Cortex of kidney (tissue), 1 donor: ENCODE measurements at places on chromosomes 16 and 17.

- DNase-seq: no peak
Observed at GRCh38 chr16:66703406-66704215, 7.1 kb upstream of the CMTM4 start.

DNA sequence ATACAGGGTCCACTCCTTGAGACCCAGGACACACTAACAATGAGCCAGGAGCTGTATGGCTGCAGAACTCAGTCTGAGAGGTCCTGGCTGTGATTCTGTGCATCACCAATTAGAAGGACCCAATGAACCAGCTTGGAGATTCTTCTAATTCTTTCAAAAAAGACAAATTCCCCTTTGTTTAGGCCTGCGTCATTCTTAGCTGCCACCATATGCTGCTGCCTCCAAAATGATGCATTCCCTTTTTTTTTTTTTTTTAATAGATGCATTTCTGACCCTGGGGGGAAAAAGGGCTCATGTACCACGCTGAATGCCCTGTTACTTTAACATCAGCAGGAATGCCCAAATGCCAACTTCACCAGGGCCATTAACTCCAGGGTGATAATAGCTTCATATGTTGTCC, 28.5 kb downstream of the EMP2 start:
- DNase-seq: no peak

DNA sequence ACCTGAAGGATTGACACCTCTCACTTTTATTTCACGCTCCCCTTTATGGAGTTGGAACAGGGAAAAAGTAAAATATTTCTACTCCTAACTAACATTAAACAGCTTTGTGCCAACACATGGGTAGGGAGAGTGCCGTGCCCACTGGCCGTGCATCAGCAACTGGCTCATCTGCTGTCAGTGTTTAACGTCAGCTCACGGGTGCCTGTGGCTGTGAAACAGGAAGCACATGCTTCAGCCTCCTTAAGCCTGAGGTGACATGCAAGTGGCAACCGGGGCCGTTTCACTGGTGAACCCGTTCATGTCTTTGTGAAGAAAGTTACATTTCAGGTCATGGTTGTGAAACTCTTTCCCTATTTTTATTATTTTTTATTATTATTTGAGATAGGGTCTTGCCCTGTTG, 3.2 kb downstream of the SPG7 start:
- no peak for DNase-seq

DNA sequence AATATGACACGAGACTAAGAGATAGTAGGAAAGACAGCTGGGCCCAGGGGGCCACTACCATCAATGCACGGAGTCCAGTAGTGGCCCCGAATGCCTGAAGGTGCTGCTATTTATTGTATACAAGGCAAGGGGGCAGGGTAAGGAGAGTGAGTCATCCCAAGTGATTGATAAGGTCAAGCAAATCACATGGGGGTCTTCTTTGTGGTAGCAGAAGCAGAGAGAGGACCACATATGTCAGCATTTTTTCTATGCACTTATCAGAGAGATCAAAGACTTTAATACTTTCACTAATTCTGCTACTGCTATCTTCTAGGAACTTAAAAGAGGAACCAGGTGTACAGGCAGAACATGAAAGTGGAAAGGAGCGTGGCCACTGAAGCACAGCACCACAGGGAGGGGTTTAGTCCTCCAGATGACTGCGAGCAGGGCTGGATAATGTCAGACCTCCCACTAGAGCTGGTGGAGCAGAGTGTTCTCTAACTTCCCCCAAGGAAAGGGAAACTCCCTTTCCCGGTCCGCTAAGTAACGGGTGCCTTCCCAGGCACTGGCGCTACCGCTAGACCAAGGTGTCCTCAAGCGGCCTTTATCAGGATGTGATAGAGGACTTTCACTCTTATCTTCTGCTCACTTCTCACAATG, 26.4 kb upstream of the ARL4D start:
- DNase-seq: no peak

DNA sequence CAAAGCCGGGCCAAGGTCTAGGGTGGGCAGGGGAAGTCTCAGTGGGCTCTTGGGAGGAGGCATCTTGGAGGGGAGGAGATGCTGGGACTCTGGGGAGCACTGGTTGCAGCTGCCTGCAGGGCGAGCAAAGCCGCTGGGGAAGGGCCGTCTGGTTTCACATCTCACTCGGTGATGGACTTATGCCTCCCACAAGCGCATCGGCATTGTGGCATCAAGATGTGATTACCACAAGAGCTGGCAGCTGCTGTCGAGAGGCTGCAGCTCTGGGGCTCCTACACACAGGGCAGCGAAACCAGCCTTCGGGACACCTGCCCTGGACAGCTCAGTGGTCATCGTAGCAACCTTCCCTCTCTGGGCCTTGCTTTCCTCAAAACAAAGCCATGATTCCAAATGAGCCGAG, 3.1 kb upstream of the KCNJ12 start:
- no peak for DNase-seq

- DNase-seq: no peak
Observed at GRCh38 chr17:60390925-60391470, 935 bp downstream of the USP32 start.

GRCh38 chr17:27363326-27363725, 69.4 kb downstream of the WSB1 start:
- DNase-seq: no peak

- no peak for DNase-seq
Observed at GRCh38 chr17:82215095-82215971, 2.7 kb upstream of the CCDC57 start.

GRCh38 chr16:52113533-52114183, 433.3 kb downstream of the TOX3 start:
- DNase-seq: no peak

DNA sequence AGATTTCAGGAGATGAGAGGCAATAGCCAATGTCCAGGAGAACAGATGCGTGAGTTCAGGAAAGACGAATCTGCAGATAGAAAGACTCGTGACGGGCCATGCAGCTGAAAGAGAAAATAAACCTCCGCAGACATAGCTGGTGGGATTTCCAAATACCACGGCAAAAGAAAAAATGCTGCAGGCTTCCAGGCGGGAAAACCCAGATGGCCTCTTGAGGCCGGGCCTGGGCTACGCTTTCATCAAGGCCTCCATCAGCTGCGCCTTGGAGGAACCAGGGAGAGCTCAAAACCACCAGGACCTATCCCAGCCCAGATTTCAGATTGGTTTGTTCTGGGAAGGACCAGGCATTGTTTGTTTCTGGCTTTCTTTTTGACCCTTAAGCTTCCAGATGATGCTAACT, 16.7 kb downstream of the CCDC40 start:
- no peak for DNase-seq

DNA sequence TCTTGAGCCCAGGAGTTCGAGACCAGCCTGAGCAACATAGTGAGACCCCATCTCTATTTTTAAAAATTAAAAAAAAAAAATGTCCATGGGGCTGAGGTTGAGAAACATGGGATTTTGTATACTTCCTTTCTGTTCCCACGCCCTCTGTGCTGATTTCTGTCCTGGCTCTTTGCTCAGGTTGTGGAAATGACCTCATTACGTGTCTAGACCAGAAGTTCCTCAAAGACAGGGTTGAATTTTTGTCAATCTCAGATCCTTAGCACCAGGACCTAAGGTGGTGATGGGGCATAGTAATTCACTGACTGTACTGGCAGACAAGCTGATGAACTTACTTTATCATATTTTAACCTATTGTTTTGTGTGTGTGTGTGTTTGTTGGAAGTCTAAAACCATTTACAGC, 11.2 kb upstream of the HNF1B start:
- no peak for DNase-seq

GRCh38 chr17:42361781-42362186, 26.5 kb downstream of the STAT3 start:
- DNase-seq: no peak

DNA sequence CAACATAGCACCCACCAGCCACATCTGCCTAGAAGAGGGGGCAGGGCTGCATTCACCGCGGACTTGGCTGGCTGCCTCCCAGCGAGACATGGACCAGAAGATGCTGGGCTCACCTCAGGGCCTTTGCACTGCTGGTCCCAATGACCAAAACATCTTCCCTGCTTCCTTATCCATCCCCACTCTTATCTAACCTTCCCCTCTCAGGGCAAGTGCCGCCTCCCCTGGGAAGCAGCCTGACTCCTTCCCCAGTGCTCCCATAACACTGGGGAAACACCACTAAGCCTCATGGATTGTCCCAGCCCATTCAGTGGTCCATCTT, 5.7 kb downstream of the TMC6 start:
- no peak for DNase-seq

DNA sequence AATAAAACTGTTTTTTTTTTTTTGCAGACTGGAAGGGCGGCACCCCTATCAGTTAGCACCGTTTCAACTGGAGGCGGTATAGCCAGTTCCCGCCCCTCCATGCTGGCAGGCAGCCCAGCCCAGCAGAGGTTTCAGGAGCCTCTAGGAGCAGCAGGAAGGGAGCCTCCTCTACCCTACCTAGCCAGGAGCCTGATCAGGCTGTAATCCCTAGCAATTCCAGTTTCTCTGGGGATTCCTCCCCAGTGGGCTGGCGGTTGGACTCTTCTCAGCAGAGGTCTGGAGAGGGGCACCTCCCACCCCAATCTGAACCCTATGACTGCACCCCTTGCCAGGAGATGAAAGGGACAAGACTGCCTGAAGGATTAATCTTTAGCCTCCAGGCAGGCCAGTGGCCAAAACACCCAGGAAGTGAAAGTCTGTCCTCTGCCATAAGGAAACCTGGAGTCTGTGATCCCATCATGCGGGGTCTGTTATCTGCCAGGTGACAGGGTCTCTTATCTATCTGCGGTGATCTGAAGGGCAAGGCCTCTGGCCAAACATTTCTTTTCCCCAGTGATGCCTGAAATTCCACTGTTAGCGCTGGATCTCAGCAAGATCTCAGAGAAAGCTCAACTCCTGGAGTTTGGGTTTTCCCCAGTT, 4.9 kb upstream of the CDH1 start:
- no peak for DNase-seq

- DNase-seq: no peak
Observed at GRCh38 chr17:64040206-64040605, 19.8 kb upstream of the ICAM2 start.

GRCh38 chr16:76235426-76235825, 41.8 kb upstream of the CNTNAP4 start:
- no peak for DNase-seq

- no peak for DNase-seq
Observed at GRCh38 chr17:34769899-34770298, 190.5 kb downstream of the TMEM132E start.

DNA sequence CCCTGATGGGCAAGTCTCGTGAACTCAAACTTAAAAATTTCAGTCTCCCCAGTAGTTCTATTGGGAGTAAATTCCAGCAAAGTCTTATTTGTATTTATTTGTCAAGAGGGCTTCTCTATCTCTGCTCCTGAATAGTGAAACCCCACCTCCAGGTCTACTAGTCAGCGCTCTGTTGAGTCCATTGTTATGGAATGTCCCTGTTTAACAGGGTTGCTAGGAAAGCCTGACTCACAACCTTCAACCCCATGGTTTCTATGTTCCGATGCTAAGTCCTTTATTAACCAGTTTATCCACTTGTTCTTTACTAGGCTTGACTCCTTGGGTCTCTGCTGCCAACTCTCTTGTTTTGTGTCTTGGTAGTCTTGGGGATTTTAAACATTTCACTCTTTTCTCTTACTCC, 250.7 kb upstream of the MYOCD start:
- no peak for DNase-seq

DNA sequence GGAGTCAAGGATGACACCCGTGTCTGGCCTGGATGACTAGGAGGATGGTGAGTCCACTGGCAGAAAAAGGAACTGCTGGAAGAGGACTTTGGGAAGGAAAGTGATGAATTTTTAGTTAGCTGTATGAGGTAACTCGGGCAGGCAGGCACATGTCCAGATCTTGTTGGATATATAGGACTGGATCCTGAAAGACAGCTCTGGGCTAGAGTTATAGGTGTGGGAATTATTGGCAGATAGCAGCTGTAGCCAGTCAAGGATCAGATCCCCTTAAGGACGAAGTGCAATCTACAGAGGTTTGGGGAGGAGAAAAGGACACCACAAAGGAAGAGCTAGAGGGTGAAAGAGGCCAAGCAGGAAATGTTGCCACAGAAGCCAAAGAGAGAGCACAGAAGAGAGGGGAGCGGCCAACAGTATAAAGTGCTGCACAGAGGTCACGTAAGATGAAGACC, 10.1 kb downstream of the CYB5D1 start:
- no peak for DNase-seq

GRCh38 chr17:10081571-10082169, 116.7 kb downstream of the GAS7 start:
- DNase-seq: no peak
